ENCODE measurements at places on chromosomes 3 and 15.
A peak's percentile ranks its signal among the peaks of the same experiment; 100 is the strongest.

DNA sequence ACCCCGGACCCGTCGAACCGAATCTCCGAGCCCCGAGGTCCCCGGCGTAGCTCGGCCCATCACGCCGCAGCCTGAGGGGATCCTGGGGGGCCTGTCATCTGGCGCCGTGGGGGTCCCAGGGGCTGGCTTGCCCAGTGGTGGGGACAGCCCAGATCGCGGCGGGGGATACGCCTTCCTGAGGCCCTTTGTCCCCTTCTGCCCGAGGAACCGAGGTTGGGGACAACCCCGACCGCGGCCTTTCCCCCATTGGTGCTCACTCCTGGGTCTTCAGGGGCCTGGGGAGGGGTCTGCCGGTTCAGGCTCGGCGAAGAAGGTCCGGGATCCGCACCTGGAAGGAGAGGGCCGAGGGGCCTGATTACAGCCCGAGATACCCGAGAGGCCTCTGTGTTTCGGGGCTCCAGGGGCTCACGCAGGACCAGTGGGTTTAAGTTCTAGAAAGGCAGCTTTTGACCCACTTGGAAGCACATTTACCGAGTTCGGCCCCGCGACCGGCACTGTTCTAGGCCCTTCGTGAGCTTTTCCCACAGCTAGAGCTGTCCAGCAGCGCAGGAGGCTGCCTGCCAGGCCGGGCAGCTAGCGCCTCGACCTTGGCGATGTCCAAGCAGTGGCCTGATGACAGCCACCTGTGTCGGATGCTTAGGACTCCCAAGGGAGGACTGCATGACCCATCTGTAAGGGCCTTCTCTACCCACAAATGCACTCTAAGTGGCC, 504 bp downstream of the ABHD2 start:
- no peak for DNase-seq

GRCh38 chr15:70189826-70190695, 92.3 kb upstream of the TLE3 start:
- DNase-seq: no peak

DNA sequence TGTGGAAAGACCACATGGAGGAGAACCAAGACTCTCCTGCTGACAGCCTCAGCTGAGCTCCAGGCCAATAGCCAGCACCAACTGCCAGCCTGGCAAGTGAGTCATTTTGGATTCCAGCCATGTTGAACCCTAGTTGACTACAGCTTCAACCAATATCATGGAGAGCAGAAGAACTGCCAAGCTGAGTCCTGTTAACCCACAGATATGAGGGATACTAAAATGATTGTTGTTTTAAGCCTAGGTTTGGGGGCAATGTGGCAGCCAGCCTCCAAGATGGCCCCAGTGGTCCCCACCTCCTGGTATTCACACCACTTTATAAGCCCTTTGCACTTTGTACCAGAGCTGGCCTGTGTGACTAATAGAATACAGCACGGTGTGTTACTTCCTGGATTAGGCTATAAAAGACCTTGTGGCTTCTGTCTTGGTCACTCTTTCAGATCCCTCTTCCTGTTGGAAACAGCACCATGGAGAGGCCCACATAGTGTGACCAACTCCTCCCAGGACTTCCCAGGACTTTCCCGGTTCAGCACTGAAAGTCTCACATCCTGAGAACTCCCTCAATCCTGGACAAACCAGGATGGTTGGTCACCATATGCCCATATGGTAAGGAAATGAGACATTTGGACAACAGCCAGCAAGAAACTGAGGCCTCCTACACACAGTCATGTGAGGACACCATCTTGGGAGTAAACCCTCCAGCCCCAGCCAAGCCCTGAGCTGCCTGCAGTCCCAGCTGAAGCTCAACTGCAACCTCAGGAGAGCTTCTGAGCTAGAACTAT, 32.4 kb upstream of the CDV3 start:
- DNase-seq: no peak

- DNase-seq: no peak
Measured at GRCh38 chr15:33304924-33305323, 5.8 kb upstream of the RYR3 start.

- peak; percentile 25 for DNase-seq
Measured at GRCh38 chr15:82647835-82648256, 683 bp upstream of the CPEB1 start.

- no peak for DNase-seq
Measured at GRCh38 chr3:102135316-102135715, 286.0 kb downstream of the NFKBIZ start.

DNA sequence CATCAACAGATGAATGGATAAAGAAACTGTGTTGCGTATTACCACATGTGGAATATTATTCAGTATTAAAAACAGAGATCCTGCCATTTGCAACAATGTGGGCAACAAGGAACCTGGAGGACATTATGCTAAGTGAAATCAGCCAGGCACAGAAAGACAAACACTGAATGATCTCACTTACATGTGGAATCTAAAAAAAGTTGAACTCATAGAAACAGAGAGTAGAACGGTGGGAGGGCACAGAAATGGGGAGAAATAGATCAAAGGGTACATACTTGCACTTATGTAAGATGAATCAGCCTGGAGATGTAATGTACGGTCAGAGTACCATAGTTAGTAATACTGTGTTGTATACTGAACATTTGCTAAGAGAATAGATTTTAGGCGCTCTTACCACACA, 29.8 kb upstream of the MUC13 start:
- no peak for DNase-seq
